ENCODE measurements at places on chromosomes 7 and 10. TPM values are rescaled to one million over a fixed set of nuclear protein-coding genes. Genes with fewer than 3 reads are reported as not detected.

GRCh38 chr10:69769395-69769992, 32.2 kb upstream of the COL13A1 start:
- no peak overlapping the region for H3K27ac ChIP-seq
- peaks cover 6% of the 10 kb centered on the region for H3K4me1 ChIP-seq
- H3K4me3 ChIP-seq, result no peak overlapping the region
- no peaks in the 10 kb centered on the region for H3K36me3 ChIP-seq
- H3K27me3 ChIP-seq, result no peaks in the 10 kb centered on the region
- peak; percentile 86 for DNase-seq

OR2A1 gene
- not detected for total RNA-seq

- H3K27me3 ChIP-seq, result no peaks in the 10 kb centered on the region
- H3K27ac ChIP-seq, result no peak overlapping the region
- H3K4me1 ChIP-seq, result no peaks in the 10 kb centered on the region
Observed at GRCh38 chr10:118173296-118173695, 126.6 kb upstream of the RAB11FIP2 start.

DNA sequence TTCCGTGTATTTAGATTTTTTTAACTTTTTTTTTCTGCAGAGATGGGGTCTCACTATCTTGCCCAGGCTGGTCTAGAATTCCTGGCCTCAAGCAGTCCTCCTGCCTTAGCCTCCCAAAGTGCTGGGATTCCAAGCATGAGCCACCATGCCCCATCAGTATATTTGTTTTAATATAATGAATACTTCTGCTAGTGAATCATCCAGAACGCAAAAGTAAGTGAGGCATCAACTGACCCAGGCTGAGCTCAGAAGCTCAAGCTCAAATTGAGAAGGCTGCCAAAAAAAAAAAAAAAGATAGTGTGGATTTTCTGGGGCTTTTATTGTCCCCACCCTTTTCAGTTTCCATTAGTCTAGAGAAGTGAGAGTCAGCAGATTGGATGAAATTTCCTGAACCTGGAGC, 39.0 kb upstream of the TECTB start:
- H3K27me3 ChIP-seq, result no peaks in the 10 kb centered on the region
- H3K4me3 ChIP-seq, result no peak overlapping the region
- DNase-seq, result no peak
- no peak overlapping the region for H3K27ac ChIP-seq
- H3K36me3 ChIP-seq, result no peaks in the 10 kb centered on the region
- H3K4me1 ChIP-seq, result no peaks in the 10 kb centered on the region

- no peak for DNase-seq
- peaks cover 3% of the 10 kb centered on the region for H3K36me3 ChIP-seq
- no peak overlapping the region for H3K27ac ChIP-seq
- no peak overlapping the region for H3K4me3 ChIP-seq
- no peaks in the 10 kb centered on the region for H3K4me1 ChIP-seq
Observed at GRCh38 chr10:11131112-11131639, 113.5 kb downstream of the CELF2 start.

CDK14 gene
- total RNA-seq, result 23.9 TPM

STEAP4 gene
- not detected for total RNA-seq

EBLN1 gene
- total RNA-seq, result not detected

GRCh38 chr10:89207181-89207800, at the start of gene CH25H:
Gene CH25H (minus strand): TSS chr10:89207317. CDS start chr10:89207292, 25 bp downstream.
- no peaks in the 10 kb centered on the region for H3K4me1 ChIP-seq
- no peaks in the 10 kb centered on the region for H3K36me3 ChIP-seq
- H3K27ac ChIP-seq, result no peak within 1 kb of the TSS
- peak within 1 kb of the TSS; percentile 81 for H3K4me3 ChIP-seq

CRHR2 gene
- total RNA-seq, result 0.07 TPM

GRCh38 chr10:125840955-125841354, 17.6 kb downstream of the BCCIP start:
- no peaks in the 10 kb centered on the region for H3K27me3 ChIP-seq
- peaks cover 13% of the 10 kb centered on the region for H3K36me3 ChIP-seq
- H3K4me3 ChIP-seq, result no peak overlapping the region
- DNase-seq, result no peak
- H3K27ac ChIP-seq, result no peak overlapping the region

DNA sequence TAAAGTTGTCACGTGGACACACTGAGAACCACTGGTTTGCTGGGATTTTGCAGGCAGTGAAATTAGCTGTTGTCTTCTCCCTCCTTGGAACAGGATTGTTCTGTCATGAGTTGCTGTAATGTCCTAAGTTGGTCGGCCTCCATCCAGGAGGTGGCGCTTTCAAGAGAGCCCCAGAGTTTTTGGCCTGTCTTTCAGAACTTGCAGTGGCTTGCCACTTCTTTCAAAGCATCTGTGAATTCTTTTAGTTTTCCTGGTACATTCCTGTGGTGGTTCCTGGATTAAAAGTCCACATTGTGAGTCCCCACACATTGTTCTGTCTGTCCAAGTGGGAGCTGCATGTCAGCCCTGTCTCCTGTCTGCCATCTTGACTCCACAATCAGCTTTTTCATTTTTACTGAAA, 133.8 kb downstream of the PON1 start:
- H3K27me3 ChIP-seq, result no peaks in the 10 kb centered on the region
- H3K27ac ChIP-seq, result no peak overlapping the region
- H3K4me1 ChIP-seq, result no peaks in the 10 kb centered on the region
- peaks cover 5% of the 10 kb centered on the region for H3K36me3 ChIP-seq
- DNase-seq, result peak; percentile 32

GIMAP7 gene
- total RNA-seq, result not detected

DNAAF5 gene
- 43.5 TPM for total RNA-seq

DNA sequence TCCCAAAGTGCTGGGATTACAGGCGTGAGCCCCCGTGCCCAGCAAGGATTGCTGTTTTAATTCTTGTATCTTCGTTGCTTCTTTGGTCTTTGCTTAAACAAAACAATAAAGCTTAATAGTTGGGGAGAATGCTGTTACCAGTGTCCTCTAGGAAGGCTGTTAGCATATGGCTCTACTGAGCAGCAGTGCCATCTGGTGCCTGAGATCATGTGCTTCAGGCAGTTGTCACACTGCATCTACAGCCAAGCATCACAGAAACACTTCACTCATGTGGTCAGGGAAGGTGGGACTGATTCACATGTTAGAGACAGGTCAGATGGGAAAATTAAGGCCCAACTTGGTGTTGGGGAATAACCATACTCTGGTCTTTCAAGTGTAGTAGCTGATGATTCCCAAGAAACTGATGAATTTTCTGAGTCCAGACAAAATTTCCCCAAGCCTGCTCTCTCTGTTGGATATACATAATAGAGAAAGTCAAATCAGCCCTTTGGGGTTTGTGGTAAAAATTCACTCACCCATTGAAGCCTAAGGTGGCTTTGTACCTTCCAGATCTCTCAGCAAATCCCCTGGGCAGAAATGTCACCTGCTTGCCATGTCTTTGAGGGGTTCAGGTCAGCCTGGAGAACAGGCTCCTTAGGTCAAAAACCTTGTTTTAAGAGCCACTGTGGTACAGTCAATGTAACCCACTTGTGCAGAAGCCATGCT, 28.4 kb downstream of the UBE2D4 start:
- H3K4me1 ChIP-seq, result no peaks in the 10 kb centered on the region
- H3K36me3 ChIP-seq, result peaks cover 1% of the 10 kb centered on the region
- H3K27me3 ChIP-seq, result no peaks in the 10 kb centered on the region
- no peak overlapping the region for H3K27ac ChIP-seq

DNA sequence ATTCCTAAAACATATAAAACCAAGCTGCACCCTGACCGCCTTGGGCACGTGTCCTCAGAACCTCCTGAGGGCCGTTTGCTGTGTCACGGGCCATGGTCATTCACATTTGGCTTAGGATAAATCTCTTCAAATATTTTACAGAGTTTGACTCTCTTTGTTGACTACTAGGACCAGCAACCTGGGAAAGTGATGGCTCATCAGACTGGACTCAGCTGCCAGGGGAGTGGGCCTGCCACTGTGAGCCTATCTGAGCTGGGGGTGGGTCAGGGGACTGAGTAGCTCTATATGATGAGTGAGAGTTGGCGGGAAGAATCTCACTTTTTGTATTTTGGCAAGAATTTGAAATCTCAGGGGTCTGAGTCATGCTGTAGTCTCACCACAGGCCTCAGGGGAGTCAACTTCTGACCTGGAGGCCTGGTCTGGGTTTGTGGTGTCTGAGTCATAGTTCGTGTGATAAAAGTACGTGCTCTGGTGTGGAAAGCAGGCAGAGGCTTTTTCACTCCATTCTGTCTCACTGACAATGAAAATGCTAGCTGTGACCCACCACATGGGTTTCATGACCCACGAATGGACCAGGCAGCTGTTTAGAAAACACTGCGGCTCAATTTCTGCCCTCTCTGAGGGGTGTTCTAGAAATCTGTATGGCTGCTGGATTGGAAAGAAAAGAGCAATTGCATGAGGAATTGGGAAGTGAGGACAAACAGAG, 4.2 kb upstream of the UPP1 start:
- H3K36me3 ChIP-seq, result no peaks in the 10 kb centered on the region
- H3K27ac ChIP-seq, result no peak overlapping the region
- DNase-seq, result no peak
- no peaks in the 10 kb centered on the region for H3K27me3 ChIP-seq
- 0 out of 3 replicates have a peak overlapping the region, but pooled peaks have one; percentile 4 for H3K4me3 ChIP-seq

TMEM270 gene
- total RNA-seq, result not detected

C7orf33 gene
- not detected for total RNA-seq

HECTD2 gene
- total RNA-seq, result 10.9 TPM

- H3K4me1 ChIP-seq, result no peaks in the 10 kb centered on the region
- DNase-seq, result no peak
- H3K27ac ChIP-seq, result no peak overlapping the region
- H3K4me3 ChIP-seq, result no peak overlapping the region
Observed at GRCh38 chr7:106644999-106645398, 16.0 kb downstream of the CCDC71L start.

GRCh38 chr7:104045183-104045582, 55.7 kb upstream of the RELN start:
- no peaks in the 10 kb centered on the region for H3K27me3 ChIP-seq
- no peak overlapping the region for H3K27ac ChIP-seq
- DNase-seq, result no peak

THNSL1 gene
- total RNA-seq, result 3.9 TPM

DNA sequence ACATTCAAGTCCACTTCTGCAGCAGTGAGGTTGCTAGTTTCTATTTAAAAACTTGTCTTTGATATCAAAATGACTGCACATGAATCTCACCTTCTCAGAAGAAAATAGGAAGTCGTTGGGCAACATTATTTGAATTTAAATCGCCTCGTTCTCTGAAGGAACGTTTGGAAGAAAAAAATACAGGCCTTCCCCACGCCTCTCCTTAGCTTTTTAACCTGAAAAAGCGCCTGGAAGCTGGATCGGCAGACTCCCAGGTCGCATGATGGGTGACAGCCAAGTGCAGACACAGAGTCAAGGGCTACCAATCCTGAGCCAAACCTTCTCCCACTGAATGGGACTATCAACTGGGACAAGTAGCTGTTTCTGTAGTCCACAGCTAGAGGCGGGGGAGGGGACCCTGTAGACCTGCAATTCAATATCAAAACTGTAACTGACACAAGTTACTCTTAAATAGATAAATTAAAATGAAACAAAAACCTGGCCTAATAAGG, 2.2 kb downstream of the FAM53B start:
- no peaks in the 10 kb centered on the region for H3K36me3 ChIP-seq
- H3K4me3 ChIP-seq, result peak overlapping the region; percentile 95
- DNase-seq, result no peak
- H3K27ac ChIP-seq, result no peak overlapping the region

DNA sequence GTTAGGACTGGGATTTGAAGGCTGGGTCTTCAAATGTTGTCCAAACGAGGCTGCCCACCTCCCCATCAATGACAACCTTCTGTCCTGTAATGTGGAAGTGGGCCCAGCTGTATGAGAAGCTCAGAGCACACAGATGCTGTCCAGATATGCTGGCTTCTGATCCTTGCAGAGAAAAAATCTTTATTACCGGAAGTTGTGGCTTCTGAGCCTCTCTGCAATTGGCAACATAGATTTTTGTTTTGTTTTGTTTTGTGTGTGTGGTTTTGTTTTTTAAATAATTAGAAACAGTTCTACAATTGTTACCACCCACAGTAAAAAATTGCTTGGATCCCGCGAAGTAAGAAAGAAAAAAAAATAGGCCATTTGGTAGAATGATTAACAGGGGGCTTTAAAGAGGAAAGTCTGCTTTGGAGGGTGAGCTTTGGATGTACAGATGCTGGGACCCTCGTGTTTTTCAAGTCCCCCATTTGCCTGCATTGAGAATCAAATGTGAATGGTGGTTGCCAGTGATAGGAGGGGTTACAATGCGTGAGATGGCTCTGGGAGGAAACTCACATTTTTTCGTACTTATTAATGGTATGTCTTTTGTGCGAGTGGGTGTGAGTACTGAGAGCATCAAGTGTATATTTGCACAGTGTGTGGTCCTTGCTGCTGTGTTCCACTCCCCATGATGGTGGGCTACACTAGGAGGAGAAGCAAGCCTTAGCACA, 153.2 kb downstream of the TCF7L2 start:
- H3K27ac ChIP-seq, result no peak overlapping the region
- H3K36me3 ChIP-seq, result peaks cover 53% of the 10 kb centered on the region

- H3K27ac ChIP-seq, result no peak overlapping the region
- no peaks in the 10 kb centered on the region for H3K27me3 ChIP-seq
- no peak overlapping the region for H3K4me3 ChIP-seq
- H3K36me3 ChIP-seq, result no peaks in the 10 kb centered on the region
Observed at GRCh38 chr7:74262639-74263398, 8.6 kb upstream of the RFC2 start.

ZCWPW1 gene
- total RNA-seq, result 1.3 TPM

DNA sequence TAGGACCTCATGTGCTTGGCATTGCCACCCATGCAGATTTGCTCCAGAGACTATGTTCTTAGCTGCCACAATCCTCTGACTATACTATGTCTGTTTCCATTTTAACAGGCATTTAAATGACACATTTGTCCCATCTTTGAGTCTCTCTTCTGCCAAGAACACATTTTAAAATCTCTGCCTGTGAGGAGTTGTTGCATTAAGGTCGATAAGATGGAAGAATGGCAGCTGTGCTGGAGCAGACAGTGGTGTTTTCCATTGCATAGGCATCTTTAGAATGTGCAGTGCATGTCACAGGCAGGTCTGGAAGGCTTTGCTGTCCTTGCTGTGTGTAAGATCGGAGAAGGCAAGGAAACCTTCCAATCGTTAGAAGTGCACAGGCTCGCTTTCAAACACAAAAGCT, 70.9 kb upstream of the CELF2 start:
- H3K27me3 ChIP-seq, result no peaks in the 10 kb centered on the region
- no peaks in the 10 kb centered on the region for H3K4me1 ChIP-seq
- H3K36me3 ChIP-seq, result peaks cover 13% of the 10 kb centered on the region
- no peak for DNase-seq
- no peak overlapping the region for H3K4me3 ChIP-seq
- no peak overlapping the region for H3K27ac ChIP-seq

Measured in H9 (cell line).